ENCODE measurements at places on chromosomes 5 and 9. TPM values are rescaled to one million over a fixed set of nuclear protein-coding genes. Genes with fewer than 3 reads are reported as not detected.

GZMA gene
- total RNA-seq, result 621 TPM

PDE4D gene
- total RNA-seq, result 109 TPM

CRB2 gene
- not detected for total RNA-seq

GPR151 gene
- total RNA-seq, result not detected

ELAVL2 gene
- total RNA-seq, result not detected

GMCL2 gene
- not detected for total RNA-seq

GLDC gene
- total RNA-seq, result 1.3 TPM

HK3 gene
- 26.2 TPM for total RNA-seq

GRCh38 chr5:172274951-172275753, 8.4 kb downstream of the UBTD2 start:
- peak; percentile 72 for DNase-seq
- H3K4me1 ChIP-seq, result no peaks in the 10 kb centered on the region
- H3K36me3 ChIP-seq, result no peaks in the 10 kb centered on the region

DNA sequence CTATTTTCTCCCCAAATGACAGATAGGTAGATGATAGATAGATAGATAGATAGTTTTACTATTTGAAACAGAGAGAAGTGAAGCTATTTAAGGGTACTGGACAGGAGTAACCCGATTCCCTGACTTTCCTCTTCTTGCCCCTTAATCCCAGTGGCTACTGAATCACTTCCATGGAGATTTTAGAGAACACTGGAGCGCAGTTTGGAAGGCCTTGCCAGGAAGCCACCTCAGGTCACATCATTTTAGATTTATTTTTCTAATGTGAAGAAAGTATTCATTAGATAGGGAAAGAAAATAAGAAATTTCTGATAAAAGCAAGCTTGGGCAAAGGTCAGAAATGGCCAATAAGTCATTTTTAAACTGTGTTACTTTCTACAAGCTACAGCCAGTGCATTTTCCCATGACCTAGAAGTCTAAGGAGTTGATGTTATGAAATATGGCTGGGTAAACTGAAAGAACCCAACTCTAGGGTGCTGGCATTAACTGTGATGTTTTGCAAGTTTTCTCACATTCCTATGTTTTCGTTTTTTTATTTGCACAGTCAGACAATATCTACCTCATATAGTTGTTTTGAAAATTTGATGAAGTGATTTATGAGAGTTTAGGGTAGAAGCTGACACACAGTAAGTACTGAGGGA, 544.7 kb upstream of the PTGER4 start:
- no peak overlapping the region for H3K27ac ChIP-seq
- H3K4me1 ChIP-seq, result no peaks in the 10 kb centered on the region
- no peak overlapping the region for H3K4me3 ChIP-seq
- no peak for DNase-seq

DNA sequence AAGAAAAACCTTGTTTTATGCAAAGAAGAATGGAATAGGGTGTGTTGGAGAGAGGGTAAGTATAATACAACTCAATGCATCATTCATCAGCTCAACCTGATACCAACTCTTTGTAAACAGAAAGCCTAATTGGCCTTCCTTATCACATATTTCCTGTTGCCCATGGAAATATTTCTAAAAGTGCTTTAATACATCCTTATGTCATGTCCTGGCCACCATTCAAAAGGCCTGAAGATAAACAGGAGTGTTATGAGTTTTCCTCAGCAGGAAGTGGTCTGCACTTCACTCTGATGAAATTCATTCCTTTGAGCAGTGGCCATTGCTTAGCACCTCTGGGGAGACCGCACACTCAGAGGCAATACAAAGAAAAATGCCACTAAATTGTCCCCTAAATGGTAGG, 511.2 kb downstream of the SEMA5A start:
- no peak for DNase-seq
- no peak overlapping the region for H3K4me3 ChIP-seq
- H3K27ac ChIP-seq, result no peak overlapping the region
- H3K27me3 ChIP-seq, result no peaks in the 10 kb centered on the region
- H3K4me1 ChIP-seq, result no peaks in the 10 kb centered on the region
- H3K36me3 ChIP-seq, result no peaks in the 10 kb centered on the region

GRCh38 chr5:144125163-144125726, 45.2 kb downstream of the YIPF5 start:
- no peaks in the 10 kb centered on the region for H3K4me1 ChIP-seq
- H3K36me3 ChIP-seq, result no peaks in the 10 kb centered on the region
- no peaks in the 10 kb centered on the region for H3K27me3 ChIP-seq
- no peak overlapping the region for H3K4me3 ChIP-seq

DNA sequence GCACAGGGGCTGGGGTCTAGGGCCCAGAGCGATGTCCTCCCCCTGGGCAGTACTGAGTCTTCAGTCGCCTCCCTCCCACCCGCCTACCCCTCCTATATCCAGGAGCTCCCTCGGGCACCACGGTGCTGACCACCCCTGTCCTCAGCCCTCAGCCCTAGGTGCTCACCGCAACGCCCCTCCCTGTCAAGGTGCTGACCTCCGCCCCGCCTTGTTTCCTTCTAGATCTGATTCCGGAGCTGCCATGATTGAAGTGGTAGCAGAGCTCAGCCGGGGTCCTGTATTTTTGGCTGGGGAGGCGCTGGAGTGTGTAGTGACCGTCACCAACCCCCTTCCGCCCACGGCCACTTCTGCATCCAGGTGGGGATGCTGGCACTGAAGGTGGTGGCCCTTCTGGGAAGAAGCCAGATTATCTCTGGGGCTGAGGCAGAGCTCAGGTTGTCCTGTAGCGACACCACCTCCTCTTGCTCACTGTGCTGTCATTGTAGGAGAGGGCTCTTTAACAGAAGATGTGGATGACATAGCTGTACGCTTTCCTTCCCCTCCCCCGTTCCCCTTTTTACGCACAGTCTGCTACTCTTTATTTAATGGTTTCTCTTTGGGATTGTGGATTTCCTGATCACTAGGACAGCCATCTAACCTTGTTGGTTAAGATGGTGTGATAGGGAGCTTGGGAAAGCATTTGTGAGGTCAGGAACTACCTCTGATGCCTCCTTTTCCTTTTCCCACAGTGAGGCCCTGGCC, 598 bp downstream of the RGP1 start:
- peaks cover 36% of the 10 kb centered on the region for H3K36me3 ChIP-seq
- DNase-seq, result no peak
- peaks cover 34% of the 10 kb centered on the region for H3K4me1 ChIP-seq
- H3K27me3 ChIP-seq, result no peaks in the 10 kb centered on the region
- H3K27ac ChIP-seq, result peak overlapping the region; percentile 79

DNA sequence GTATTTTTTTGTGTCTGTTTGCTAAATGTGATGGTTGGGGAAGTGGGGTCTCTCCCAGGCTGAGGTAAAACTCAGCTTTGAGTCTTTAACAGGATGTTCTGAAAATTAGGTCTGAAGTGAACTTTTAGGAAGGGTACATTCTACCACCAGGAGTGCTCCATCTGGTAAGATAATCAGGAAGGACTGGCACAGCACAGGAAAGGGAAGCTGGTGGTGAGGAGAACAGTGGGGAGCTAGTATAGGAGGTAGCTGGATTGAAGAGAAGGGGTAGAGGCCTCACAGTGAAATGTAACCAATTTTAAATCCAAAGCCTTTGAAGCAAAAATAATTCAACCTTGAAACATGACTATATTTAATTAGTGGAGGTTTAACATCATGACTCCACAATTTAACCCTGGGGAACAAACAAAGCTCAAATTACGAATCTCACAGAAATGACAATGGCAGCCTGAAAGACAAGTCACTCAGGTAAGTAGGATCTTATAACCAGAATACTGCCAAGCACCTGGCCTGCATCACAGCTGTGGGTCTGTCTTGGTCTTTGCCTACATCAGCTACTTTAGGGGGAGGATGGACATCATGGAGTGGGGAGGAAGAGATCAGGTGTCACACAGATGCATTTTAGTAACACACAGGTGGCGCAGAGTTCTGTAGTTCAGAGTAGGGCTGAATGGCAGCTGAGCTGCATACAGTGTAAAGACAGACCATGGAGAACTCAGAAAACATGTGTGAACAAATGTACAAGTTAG, 445.3 kb downstream of the DMRT2 start:
- H3K4me1 ChIP-seq, result no peaks in the 10 kb centered on the region
- H3K27me3 ChIP-seq, result no peaks in the 10 kb centered on the region
- DNase-seq, result no peak
- no peak overlapping the region for H3K27ac ChIP-seq

- no peaks in the 10 kb centered on the region for H3K27me3 ChIP-seq
- no peaks in the 10 kb centered on the region for H3K4me1 ChIP-seq
- DNase-seq, result no peak
These were observed 77.0 kb downstream of the CSNK1A1 start for GRCh38 chr5:149474198-149474597.

GRCh38 chr5:109876941-109877669, 187.4 kb downstream of the MAN2A1 start:
- H3K4me3 ChIP-seq, result no peak overlapping the region
- no peak for DNase-seq
- no peaks in the 10 kb centered on the region for H3K4me1 ChIP-seq
- H3K36me3 ChIP-seq, result no peaks in the 10 kb centered on the region
- no peaks in the 10 kb centered on the region for H3K27me3 ChIP-seq
- H3K27ac ChIP-seq, result no peak overlapping the region

- H3K27me3 ChIP-seq, result no peaks in the 10 kb centered on the region
- no peak for DNase-seq
- no peak overlapping the region for H3K4me3 ChIP-seq
- no peak overlapping the region for H3K27ac ChIP-seq
- peaks cover 8% of the 10 kb centered on the region for H3K4me1 ChIP-seq
These were observed 6.6 kb downstream of the FCN2 start for GRCh38 chr9:134887219-134887618.
